GM04503 (cell line): ENCODE measurements at places on chromosomes 6 and 20.

DNA sequence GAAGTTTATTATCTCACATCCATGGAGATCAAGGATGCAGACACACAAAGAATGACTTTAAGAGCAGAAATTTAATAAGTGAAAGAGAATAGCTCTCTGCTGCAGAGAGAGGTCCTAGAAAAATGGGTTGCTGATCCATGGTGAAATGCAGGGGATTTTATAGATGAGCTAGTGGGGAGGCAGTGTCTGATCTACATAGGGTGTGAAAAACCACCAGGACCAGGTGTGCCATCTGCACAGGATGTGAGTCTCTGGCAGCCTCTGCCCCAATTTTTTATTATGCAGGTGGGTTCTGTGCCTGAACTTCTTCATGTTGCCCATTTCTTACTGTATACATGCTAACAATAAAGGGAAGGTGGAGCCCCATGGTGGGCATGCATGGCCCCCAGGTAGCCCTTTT, 19.9 kb upstream of the NANP start:
- DNase-seq = no peak

- DNase-seq = no peak
Observed at GRCh38 chr6:39947611-39948068, 13.4 kb upstream of the MOCS1 start.

DNA sequence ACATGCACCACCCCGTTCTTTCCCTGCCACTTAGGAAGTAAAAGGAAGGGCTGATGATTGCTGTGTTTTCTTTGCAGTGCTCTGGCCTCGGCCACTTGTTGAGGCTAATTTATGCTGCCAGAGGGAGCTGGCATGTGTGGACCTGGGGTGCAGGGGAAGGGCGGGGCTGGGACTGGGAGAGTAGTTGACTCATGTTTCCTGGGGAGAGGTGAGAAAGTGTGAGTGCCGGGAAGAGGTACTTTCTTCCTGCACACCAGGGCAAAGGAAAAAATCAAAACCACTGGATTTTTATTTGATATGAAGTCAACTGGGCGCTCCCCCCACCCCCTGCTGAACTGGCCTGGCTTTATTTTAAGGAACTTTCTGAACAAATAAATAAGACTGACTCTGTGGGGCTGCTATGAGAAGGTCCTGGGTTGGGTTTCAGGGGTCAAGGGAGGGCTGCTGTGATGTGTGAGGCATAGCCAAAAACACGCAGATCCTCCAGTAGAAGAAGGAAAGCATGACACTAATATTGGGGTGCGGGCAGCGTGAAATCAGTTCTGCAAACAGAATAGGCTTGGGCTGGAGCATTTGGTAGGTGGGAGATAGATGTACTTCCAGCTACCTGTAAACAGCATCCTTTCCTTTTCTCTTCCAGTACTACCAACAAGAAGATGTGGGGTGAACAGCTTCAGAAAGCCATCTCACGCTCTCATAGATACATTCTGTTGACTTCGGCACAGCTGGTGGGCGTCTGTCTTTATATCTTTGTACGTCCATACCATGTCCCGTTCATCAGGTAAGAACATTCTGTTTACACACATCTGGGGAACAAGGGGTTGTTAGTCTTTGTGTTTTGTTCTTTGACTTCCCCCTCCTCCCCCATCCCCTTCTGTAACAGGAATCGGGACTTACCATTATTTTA, 87.5 kb downstream of the SYNJ2 start:
- no peak for DNase-seq

- no peak for DNase-seq
Observed at GRCh38 chr6:34916348-34916967, 27.4 kb downstream of the ANKS1A start.

- peak; percentile 99 for DNase-seq
Observed at GRCh38 chr6:154410619-154411072, 54.0 kb upstream of the IPCEF1 start.

GRCh38 chr6:84062519-84063154, 29.1 kb downstream of the MRAP2 start:
- DNase-seq = no peak
